ENCODE measurements at places on chromosomes 13 and 19.

GRCh38 chr19:55322204-55322885, 2.8 kb downstream of the TMEM150B start:
- DNase-seq = no peak

DNA sequence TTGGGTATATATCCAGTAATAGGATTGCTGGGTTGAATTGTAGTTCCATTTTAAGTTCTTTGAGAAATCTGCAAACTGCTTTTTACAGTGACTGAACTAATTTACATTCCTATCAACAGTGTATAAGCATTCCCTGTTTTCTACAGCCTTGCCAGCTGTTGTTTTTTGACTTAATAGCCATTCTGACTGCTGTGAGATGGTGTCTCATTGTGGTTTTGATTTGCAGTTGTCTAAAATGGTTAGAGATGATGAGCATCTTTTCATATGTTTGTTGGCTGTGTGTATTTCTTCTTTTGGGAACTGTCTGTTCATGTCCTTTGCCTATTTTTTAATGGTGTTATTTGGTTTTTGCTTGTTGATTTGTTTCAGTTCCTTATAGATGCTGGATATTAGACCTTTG, 4.0 kb upstream of the ZNF222 start:
- no peak for DNase-seq

GRCh38 chr13:49000247-49000646, 24.5 kb downstream of the FNDC3A start:
- no peak for DNase-seq

DNA sequence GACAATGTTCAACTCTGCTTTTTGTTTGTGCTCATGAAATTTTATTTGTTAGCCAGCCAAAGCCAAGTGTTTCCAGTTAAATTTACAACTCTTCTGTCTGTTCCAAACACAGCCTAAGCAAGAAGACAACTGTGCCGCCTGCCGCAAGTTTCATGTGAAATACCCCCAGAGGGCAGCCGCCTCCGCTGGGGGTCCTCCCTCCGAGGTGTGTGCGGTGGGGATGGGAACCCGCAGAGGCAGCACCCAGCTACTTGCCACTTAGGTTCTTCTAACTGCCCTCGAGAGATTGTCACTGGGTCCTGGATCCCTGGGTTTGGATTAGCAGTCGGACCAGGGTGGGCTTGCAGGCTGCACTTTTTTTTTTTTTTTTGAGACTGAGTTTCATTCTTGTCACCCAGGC, 28.5 kb downstream of the ATP11A start:
- no peak for DNase-seq

DNA sequence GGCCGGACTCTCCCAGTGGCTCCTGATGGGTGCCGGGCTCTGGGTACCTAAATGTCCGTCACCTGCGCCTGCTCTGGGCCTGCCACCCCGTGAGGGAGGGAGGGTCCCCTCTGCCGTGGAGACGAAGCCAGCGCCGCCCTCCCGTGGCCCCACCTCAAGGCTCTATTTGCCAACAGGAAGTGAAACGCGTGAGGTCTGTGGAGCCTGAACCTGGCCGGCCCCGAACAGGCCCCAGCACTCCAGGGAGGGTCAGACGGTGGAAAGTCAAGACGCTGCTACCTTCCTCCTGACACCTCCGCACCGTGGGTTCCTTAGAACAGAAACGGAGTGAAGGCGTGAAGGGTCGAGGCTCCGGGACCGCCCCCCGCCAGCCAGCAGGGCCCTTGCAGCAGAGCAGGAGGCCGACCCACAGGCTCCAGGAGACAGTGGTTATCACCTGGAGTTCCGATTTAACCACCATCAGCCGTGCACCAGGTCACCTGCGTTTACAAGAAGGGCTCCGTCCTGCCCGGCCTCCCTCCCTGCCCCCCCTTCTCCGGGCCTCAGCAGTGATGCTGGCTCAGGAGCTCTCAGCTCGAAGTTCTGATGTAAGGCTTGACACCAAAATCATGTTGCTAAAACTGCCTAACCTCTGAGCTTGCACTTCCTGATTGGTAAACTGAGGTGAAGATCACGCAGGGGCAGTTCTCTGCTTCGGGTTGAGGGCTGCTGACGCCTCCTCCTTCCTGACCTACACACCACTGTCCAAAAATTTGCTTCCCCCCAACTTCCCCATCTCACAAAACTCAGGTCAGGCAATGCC, 50.9 kb upstream of the C13orf46 start:
- no peak for DNase-seq

- no peak for DNase-seq
Observed at GRCh38 chr19:28292822-28293500, 920.0 kb downstream of the UQCRFS1 start.

DNA sequence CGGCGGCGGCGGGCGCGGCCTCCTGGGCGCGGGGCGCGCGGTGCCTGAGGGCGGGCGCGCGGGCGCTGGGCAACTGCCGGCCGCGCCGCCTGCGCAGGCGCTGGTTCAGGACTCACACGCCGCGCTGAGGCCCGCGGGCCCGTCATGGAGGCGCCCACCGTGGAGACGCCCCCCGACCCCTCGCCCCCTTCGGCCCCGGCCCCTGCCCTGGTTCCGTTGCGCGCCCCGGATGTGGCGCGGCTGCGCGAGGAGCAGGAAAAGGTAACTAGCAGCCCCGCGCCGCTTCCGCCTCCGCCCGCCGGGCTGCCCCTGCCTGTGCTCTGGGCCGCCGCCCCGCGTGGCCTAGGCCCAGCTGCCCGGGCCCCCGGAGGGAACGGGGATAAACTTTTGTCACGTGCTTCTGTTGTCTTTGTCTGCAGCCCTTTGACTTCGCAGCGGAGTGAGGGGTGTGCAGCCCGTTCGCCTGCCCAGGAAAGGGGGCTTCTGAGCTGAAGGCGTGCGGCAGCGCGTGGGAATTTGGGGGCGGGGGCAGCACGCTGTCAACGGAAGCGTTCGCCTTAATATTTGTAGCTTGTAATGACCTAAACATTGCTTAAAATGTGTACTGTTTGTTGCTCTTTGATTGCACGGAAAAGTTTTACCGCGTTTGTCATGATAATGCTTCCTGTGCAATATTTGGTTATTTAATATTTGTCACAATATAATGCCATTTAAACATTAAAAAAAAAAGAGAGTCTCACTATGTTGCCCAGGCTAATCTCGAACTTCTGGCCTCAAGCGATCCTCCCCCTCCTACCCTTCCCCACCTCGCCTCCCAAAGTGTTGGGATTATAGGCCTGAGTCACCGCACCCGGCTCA, 594 bp downstream of the URI1 start:
- DNase-seq = no peak

- DNase-seq = no peak
Observed at GRCh38 chr19:16175954-16176353, 2.6 kb upstream of the CIB3 start.

GRCh38 chr13:50892210-50892944, 17.2 kb upstream of the RNASEH2B start:
- no peak for DNase-seq

DNA sequence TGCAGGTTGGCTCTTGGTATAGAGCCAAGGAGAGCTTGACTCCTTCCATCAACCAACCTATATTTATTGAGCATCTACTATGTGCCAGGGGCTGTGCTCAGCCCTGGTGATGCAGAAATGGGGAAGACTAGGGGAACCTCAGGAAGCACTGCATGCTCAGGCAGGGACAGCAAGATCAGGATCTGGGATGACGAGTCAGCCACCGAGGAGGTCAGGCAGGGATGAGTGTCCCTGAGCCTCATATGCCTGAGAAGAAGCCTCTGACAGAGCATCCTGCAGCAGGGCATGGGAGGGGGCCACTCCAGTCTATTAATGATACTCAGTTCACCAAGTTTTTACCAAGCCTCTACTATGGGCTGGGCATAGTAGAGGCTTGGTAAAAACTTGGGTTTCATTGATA, 158.1 kb downstream of the KATNAL1 start:
- no peak for DNase-seq

DNA sequence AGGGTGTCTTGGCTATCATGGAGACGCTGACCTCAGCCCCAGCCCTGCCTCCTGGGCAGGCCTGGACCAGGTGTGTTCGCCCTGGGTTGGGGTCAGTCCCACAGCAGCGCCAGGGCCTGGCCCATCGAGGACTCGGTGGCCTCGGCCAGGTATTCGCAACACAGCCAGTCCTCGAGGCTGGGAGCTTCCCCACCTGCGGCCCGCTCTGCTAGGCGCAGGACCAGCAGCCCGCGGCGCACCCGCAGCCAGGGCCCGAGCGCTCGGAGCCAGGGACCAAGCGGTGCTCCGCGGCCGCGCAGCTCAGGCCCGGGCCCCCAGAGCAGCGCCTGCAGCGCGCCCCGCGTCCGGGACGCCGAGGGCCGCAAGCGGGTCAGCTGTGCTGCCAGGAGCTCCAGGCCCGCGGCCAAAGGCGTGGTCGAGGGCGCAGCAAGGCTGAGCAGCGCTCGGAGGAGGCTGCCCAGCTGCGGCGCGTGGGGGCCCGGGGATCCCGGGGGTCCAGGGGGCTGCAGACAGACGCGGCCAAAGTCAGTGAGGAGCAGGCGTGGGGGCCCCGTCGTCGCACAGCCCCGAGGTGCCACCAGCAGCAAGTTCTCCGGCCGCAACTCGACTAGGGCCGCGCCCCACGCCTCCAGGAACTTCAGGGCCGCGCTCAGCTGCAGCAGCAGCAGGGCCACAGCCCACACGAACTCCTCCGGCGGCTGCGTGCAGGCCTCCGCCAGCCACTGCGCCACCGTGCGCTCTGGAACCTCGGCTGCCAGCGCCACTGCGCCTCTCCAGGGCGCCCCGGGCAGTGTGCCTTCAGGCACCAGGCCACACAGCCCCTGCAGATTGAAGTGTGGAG, 6.2 kb downstream of the PEAK3 start:
- no peak for DNase-seq

All from NCI-H1048 (cell line).